ENCODE measurements at places on chromosomes 1 and 21. TPM values are rescaled to one million over a fixed set of nuclear protein-coding genes. Genes with fewer than 3 reads are reported as not detected.
A peak's percentile ranks its signal among the peaks of the same experiment; 100 is the strongest.

Gene CHAF1B
- 2.6 TPM for total RNA-seq

Gene CELA2A
- not detected for total RNA-seq

Gene GUCA2B
- total RNA-seq = not detected

Gene TMEM81
- total RNA-seq = 5.3 TPM

Gene TAGLN2
- 136 TPM for total RNA-seq

- peak; percentile 43 for DNase-seq
These were observed 724 bp downstream of the DOCK7 start for GRCh38 chr1:62687421-62687902.

DNA sequence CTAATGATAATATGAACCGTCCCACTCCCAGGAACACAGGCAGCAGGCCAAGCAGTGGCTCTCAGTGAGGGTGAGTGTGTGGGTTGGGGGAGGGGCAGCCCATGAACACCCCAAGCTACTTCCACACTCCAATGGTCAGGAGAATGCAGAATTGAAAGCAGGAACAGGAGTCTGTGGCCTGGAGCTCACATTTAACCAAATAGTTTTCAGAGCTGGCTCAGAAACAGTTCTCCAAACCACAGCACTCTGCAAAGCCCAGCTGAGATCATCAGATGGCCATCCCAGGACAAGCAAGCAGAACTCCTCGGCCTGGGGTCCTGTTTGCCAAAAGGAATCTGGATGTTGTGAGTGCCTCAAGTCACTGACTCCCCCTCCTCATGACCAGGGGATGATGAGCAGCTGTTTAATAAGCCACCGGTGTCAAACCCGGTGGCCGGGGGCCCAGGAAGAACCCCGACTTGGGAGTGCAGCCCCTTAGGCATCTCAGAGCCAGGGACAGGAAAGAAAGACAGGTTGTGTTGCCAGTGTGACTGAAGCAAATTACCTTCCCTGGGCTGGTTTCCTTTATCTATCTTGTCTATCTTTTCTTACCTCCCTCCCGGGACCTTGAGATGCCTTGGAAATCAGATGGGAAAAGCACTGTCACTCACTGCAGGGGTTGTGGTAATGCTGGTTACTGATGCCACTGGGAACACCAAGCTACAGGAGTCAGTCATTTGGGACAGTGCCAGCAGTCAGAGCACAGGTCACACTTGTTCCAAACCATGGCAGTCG lies 20.4 kb downstream of the DEGS1 start:
- DNase-seq = no peak

GRCh38 chr1:198934426-198934825 lies 295.6 kb downstream of the PTPRC start:
- DNase-seq = no peak

DNA sequence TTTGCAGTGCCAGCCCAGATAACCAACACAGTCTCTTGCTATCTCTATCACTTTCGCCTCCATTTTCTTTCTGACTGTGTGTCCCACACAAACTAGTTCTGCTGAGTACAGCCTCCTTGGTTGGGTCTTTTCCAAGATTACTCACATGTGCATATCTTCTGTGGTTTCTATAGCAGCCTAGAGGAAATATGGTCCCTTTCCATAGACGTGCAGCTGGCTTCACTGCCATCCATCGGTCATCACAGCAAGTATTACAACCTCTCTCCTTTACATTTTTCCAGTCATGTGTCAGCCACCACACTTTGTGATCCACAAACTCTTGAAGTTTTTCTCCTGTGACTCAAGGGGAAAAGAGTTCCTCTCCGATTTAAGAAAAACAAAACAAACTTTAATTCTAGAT lies 893.4 kb upstream of the ADGRL4 start:
- DNase-seq = no peak

- peak; percentile 10 for DNase-seq
These were observed 10.4 kb downstream of the LDLRAD1 start for GRCh38 chr1:54007613-54008012.

GRCh38 chr1:179857009-179857408 lies 20.6 kb downstream of the TOR1AIP2 start:
- no peak for DNase-seq

GRCh38 chr1:96559707-96560596 lies 161.6 kb upstream of the PTBP2 start:
- no peak for DNase-seq

DNA sequence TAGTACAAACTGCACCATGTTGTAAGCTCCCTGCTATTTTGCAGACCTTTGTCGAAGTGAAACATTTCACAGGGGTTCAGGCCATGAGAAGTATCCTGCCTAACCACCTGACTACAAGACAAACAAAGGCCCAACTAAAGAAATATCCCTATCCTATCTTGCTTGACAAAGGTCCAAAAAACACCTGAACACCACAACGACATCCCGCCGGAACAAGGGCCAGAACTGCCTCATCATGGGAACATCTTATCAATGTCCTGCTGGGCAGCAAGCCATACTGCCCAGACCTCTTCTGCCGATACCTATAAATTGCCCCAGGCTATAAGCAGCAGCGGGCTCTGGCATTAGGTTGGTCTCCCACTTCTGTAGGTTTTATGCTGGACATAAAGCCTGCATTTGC lies 12.3 kb downstream of the MYSM1 start:
- no peak for DNase-seq

- DNase-seq = no peak
These were observed 5.7 kb upstream of the AKT3 start for GRCh38 chr1:243855616-243856318.

- no peak for DNase-seq
These were observed 118.4 kb upstream of the DEPDC1 start for GRCh38 chr1:68615312-68615711.

GRCh38 chr1:195580988-195581387 lies 1027.3 kb downstream of the KCNT2 start:
- no peak for DNase-seq

DNA sequence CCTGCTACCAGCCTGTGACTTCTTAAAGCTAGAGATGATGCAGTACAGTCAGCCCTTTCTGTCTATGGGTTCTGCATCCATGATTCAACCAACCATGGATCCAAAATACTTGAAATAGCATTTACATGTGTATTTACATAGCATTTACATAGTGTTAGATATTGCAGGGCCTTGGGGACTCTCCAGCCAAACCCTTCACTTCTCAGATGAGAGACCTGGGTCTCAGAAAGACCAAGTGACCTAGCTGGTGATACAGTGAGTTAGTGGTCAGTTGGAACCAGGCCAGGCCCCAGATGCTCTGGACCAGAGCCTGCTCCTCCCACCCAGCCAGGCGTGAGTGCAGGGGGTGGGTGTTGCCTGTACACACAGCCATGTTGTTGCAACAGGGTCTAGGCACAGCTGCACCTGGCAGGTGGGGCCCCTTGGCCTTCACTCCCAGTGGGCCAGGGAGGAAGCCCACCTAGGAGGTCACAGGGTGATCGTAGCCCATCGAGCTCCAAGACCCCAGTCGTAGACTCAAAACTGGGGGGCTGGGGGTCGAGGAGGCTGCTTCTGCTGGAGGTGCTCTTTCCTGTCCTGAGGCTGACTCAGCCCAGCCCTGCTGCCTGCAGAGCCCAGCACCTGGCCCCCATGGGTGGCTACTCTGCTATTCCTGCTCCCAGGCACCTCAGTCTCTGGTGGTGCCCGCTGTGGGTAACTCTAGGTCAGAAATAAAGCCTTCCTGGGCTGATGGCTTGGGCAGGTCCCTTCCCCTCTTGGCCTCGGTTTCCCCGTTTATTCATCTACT lies 7.7 kb downstream of the TMEM61 start:
- DNase-seq = no peak

GRCh38 chr1:178483251-178483957 lies 13.4 kb downstream of the CLEC20A start:
- no peak for DNase-seq

- DNase-seq = no peak
These were observed 6.1 kb downstream of the PRXL2B start for GRCh38 chr1:2592672-2593071.

All from naive thymus-derived CD8-positive, alpha-beta T cell (primary cell).